ENCODE measurements at places on chromosomes 5 and 9.
A peak's percentile ranks its signal among the peaks of the same experiment; 100 is the strongest.

GRCh38 chr5:22892441-22892840 is 39.3 kb upstream of the CDH12 start:
- no peak for DNase-seq

GRCh38 chr5:127412698-127413097 is 104.7 kb upstream of the PRRC1 start:
- no peak for DNase-seq

DNA sequence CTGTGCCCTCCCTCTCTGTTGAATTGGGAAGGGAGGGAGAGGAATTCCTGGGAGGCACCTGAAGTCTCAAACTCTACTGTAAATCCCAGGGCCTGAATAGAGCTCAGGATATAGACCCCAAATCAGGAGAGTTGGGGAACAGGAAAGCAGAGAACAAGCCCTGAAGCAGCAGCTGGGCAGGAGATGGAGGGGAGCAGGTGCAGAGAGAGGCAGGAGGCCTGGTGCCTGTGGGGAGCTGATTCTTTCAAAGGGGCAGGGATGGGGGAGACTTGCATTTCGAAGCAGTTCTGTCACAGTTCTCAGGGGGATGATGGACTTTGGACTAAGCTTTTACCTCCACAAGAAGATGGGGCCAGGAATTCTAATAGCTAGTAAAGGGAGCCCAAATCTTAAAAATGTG is 50.2 kb downstream of the NIM1K start:
- no peak for DNase-seq

- DNase-seq, result no peak
These were observed 53.0 kb downstream of the UBE2QL1 start for GRCh38 chr5:6501701-6502100.

DNA sequence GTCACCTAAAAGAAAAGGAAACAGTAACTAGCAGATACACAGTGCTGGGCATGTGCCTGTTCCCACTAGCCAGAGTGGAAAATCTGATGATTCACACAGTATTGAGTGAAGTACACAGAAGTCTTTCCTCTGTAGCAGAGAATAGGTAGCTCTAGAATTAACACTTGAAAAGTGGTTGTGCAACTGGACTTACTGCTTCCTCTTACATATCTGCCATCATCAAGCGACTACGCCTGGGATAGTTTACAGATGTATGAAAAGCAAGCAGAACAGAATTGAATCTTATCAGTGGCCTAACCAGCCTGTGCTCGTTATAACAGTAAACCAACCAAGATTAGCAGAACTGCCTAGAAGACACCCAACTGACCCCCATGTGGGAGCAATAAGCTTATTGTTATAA is 130.6 kb downstream of the DTWD2 start:
- no peak for DNase-seq

GRCh38 chr5:74672215-74672877 is 12.7 kb upstream of the HEXB start:
- DNase-seq, result no peak

- DNase-seq, result no peak
These were observed 399.2 kb upstream of the KIF2A start for GRCh38 chr5:61906820-61907219.

GRCh38 chr9:136786451-136786850 is 4.7 kb upstream of the TMEM141 start:
- DNase-seq, result no peak

GRCh38 chr9:128558431-128559310 is 6.3 kb downstream of the SPTAN1 start:
- peak; percentile 26 for DNase-seq

DNA sequence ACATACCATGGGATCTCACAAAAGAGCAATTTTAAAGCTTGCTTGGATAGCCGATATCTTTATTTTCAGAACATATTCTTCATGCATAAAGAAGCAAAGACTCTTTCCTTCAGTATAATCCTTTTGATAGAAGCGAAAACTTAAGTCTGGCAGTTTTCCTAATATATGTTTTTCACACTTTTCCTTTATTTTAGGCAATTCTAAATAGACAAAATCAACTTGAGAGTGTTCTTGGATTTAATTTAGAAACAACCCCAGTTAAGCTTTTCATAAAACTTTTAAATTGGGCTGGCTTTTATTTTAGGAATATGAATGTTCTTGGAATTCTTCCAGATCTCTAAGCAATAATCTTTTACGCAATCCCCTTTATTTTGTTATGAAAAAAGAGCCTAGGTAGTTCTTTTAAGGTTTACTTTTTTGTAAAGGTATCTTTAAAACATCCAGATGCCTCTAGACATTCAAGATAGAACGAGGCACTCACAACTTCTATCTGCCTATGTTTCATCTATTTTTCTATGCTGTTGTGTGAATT is 51.5 kb upstream of the HSPB3 start:
- DNase-seq, result no peak

- no peak for DNase-seq
These were observed 627.4 kb downstream of the TLR4 start for GRCh38 chr9:118331622-118332045.

- no peak for DNase-seq
These were observed 117.0 kb upstream of the BOD1 start for GRCh38 chr5:173733425-173733824.

DNA sequence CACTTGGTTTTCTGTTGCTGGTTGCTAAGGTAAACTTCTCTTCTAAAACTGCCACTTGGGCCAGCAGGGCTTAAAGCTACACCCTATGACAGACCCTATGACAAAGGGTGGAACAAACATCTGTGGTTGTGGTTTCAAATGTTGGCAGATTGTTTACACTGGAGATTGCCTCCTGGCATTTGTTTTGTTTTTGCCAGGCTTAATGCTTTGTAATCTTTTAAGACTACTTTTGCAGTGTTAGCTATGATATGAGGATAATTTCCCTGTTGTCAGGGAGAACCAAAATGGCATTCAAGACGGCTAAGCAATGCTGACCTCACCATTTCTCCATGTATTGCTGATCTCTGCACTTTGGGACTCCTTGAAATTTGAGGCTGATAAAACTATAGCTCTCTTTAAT is 50.3 kb downstream of the MAMDC2 start:
- no peak for DNase-seq

DNA sequence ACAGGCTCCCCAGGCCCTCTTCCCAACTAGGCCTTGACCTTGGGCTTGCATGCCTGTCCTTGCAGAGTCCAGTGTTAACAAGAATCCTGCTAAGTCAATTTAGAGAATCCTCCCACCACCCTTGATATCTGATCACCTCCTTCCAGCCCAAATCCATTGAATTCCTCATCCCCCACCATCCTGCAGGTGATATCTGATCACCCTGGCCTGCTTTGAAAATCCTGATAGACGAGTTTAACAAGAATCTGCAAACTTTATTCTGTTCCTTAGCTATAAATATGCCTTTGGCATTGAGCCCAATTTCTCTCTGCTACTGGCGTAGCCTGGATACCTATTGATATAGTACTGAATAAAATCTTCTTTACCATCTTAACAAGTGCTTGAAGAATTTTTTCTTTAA is 125.5 kb downstream of the DIRAS2 start:
- no peak for DNase-seq

DNA sequence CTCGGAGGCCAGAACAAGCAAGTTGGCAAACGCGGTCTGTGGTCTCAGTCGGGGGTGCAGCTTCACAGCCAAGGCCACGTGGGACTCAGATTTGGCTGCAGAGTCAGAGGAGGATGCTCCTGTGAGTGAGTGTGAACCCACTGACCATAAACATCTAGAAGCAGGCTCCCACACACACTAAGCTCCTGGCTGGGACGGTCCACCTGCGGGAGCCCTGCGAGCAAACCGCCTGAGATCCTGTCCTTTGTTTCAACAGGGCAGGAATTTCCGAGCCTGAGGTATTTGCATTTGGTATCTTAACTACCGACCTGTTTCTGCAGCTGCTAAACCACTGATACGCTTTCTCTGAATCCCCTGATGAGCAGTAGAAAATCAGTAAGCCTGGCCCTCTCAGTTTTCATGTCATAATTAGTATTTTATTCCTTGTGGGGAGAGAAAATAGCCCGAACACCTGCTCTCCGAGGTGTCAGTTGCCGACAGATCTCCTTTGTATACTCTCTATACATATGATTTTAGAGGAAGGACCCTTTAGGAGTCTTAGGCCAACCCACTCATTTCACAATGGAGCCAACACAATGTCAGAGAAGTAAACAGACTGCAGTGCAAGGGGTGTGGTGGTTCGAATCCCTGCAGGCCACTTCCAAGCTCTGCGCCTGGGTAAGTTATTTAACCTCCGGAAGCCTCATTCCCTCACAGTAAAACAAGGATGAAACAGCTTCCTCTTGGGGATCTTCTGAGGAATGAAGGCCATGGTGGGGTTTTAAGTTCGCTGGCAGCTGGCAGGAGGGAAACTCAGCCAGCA is 40.9 kb upstream of the PWWP2A start:
- no peak for DNase-seq

DNA sequence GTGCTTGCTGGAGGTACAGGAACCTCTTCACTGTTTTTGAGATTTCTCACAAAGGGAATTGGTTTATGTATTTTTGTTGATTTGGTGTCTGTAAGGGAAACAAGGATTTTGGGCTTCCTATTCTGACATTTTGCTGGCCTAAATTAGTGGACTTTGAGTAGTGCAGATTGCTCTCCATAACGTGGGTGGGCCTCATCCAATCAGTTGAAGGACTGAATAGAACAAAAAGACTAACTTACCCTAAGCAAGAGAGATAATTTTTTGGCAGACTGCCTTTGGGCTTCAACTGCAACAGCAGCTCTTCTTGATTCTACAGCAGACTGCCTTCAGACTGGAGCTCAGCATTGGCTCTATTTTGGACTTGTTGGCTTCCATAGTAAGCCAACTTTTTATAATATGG is 93.2 kb downstream of the MSX2 start:
- no peak for DNase-seq

DNA sequence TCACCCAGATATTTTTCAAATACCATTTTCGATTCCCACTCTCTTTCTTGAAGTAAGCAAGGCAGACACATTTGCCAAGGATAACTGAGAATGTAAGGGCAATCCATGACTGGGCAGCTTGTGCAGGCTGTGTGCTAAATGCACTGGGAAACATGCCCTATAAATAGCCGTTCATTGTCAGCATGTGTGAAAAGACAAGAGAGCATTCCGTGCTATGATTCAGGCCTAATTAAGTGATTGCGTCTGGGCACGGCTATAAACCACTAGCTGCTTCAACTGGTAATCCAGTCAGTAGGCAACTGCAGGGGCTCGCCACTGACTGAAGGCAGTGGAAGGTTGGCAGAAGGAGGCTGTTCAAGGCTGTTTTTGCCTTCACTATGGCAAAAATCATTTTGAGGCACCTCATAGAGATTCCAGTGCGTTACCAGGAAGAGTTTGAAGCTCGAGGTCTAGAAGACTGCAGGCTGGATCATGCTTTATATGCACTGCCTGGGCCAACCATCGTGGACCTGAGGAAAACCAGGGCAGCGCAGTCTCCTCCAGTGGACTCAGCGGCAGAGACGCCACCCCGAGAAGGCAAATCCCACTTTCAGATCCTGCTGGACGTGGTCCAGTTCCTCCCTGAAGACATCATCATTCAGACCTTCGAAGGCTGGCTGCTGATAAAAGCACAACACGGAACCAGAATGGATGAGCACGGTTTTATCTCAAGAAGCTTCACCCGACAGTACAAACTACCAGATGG is at the start of gene HSPB3:
HSPB3 (plus strand) TSS at position 287 of the 745 bp plus-strand sequence; CDS start at position 378, 91 bp downstream.
- DNase-seq, result no peak

Data from activated CD8-positive, alpha-beta memory T cell treated with anti-CD3 and anti-CD28 coated beads for 1 hour (primary cell).